ENCODE measurements at places on chromosomes 16 and 17.

DNA sequence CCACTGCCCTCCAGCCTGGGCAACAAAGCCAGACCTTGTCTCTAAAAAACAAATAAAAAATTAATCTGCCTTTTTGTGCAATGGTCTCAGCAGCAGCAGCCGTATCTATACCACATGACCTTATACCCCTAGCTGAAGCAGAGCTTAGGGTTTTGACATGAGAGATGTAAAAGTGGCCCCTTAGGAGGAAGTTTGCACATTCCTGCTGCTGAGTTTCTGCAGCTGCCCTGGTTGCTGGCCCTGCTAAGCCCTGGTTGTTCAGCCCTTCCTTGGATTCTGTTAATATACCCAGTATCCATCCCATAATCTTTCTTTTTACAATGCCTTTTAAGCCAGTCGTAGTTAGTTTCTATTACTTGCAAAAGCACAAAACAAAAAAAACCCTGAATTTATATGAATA, 33.0 kb upstream of the PRKCB start:
- no peak for DNase-seq

DNA sequence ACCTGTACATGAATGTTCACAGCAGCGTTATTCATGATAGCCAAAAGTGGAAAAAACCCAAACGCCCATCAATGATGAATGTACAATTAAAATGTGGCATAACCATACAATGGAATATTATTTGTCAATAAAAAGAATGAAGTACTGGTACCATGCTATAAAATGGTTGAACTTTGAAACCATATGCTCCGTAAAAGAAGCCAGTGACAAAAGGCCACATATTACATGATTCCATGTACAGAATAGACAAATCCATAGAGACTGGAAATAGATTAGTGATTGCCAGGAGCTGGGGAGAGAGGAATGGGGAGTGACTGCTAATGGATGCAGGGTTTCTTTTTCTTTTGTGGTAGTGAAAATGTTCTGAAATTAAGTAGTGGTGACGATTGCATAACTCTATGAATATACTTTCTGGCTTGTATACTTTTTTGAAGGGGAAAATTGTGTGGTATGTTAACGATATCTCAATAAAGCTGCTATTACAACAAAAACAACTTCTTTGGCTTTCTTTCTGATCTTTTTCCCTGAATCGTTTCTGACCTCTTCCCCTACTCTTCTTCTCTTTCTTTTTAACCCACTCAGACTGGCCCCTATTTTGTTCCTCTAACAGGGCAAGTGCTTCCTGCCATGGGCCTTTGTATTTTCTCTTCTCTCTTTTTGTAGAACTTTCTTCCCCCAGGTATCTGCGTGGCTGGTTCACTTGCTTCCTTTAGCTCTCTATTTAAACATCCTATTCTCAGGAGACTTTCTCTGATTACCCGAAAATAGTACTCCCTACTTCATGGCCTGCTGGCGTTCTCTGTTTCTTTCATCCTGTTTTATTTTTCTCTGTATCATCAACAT, 67.9 kb downstream of the FTO start:
- DNase-seq = no peak

- DNase-seq = no peak
These were observed 265.2 kb downstream of the CBLN1 start for GRCh38 chr16:49016461-49016860.

GRCh38 chr17:60301649-60302048, 90.3 kb downstream of the USP32 start:
- DNase-seq = no peak

DNA sequence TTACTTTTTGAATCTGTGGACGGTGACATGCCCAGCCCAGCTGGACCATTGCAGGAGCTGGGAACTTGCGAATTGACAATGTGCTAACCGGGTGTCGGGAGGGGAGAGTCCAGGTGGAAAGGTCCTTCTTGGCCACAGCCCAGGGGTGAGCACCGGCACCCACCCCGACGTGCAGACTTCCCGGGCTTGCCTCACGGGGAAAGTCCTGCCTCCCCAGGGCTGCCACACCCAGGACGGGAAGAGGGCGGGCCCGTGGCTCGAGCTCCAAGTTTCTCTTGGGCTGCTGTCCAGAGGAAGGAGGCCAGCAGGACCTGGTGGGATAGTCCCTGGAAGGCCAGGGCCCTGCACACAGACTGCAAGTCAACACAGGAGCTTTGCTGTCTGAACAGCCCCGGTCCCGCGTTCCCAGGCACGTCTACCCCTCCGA, 17.7 kb downstream of the CARD14 start:
- DNase-seq = no peak

DNA sequence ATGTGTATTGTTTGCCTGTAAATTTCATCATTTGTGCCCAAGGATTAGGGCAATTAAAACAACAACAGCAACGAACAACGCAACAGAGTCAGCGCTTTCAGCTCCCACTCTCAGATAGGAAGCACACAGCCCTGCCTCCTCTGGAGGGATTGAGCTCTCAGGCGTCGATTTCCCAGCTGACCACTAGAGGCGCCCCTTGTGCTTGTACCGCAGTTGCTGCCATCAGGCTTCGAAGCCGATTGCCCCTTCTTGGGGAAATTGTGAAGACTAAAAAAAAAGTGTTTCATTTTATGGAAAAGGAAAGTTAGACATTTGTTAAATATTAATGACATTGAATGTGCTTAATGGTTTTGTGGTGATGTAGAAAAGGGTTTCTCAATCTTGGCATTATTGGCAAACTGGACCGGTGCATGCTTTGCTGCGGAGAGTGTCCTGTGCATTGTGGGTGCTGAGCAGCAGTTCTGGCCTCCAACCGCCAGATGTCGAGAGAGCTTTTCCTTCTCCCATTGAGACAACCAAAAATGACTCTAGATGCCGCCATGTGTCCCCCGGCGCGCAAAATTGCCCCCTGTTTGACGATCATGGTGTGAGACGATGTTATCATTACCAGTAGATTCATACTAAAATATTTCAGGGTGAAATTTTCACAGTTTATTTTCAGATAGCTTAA, 650.4 kb upstream of the RBFOX1 start:
- DNase-seq = peak; percentile 9

- no peak for DNase-seq
These were observed 6.3 kb upstream of the GGA2 start for GRCh38 chr16:23516366-23517137.

- DNase-seq = no peak
These were observed 155.8 kb upstream of the SDK2 start for GRCh38 chr17:73799781-73800627.

DNA sequence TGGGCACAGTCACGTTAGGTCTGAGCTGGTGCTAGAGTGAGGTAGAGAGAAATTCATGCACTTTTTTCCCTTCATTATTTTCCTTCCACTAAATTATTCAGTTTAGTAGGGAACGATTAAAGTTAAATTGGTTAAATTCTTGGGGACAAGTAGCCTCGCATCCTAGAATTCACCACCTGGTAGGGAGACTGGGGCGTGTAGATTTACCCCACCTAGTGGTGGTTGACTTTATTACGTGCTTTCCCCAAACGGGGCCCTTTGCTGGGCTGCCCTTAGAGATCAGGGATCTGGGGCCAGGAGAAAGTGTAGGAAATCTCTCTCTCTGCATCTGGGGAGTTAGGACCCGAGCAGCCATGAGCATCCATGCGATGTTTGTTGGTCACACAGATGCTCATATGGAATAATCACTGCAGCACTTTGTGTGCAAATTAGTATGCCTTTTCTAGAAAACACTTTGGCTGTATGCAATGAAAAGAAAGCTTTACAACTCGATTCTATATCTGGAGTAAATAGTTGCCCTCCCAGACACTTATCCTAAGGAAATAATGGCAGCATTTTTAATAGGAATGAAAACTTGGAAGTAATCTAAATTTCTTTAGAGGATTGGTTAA, 107.0 kb downstream of the PLCG2 start:
- DNase-seq = no peak

DNA sequence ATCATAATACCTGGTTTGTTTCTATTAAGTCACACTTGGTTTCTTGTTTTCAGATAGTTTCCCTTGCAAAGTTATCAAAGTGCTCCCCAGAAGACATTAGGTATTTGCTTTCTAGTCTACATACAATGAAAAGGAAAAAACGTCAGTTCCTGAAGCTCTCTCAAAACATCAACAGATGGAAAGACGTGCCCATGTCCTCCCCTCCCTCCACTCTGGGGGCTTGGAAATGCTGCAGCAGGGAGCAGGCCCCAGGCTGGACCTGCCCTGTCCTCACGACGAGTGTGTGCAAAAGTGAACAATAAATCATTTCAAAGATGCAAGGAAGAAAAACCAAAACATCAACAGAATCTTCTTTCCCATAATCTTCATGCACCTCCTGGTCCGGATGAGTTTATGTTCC, 118.5 kb downstream of the USP22 start:
- no peak for DNase-seq

DNA sequence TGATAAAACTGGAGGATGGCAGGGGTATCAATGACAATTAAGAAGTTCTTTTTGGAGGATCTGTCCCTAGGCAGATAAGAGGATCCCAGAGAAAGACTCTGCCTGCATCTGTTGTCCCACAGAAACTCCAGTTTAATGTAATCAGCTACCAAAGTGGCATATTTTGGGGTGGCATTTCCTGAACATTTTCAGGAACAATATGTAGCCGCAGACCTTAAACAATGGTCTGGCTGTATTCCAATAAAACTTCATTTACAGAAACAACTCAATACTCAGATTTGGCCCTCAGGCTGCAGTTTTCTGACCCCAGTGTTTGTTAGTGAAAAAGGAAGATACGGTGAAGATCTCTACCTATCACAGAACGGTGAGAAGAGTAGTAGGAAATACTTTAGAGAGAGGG, 46.1 kb downstream of the KCNJ16 start:
- DNase-seq = no peak

GRCh38 chr17:48051706-48052486, 3.7 kb downstream of the NFE2L1 start:
- no peak for DNase-seq

DNA sequence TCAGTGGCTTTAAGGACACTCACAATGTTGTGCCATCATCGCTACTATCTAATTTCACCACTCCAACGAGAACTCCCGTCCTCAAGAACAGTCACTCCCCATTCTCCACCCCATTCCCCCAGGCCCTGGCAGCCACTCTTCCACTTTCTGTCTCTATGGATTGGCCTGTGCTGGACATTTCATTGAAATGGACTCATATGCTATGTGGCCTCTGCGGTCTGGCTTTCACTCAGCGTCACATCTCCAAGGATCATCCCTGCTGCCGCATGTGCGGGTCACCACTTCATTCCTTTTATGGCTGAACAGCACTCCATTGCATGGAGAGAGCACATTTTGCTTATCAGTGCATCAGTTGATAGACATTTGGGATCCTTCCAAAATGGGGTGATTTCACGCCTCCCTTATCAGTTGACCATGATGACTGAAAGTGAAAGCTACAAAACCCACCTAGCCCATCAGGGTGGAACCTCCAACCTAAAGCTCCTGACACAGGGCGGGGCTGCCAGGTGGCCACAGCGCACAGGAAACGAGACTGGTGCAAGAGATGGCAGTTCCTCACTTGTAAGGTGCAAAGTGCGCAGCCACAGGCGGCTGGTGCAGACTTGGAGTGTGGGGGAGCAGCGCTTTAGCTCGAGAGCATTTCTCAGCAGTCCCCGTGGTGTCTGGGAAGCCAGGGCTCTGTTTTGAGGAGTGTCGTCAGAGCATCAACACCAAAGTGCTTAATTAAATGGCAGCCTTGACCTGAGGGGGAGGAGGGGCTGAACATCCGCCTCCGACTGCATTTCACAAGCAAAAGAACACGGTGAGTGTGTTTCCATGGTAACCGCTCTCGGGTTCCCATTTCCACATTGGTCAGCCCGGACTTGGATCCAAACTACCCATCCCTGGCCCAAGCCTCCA, 23.8 kb downstream of the COTL1 start:
- no peak for DNase-seq

DNA sequence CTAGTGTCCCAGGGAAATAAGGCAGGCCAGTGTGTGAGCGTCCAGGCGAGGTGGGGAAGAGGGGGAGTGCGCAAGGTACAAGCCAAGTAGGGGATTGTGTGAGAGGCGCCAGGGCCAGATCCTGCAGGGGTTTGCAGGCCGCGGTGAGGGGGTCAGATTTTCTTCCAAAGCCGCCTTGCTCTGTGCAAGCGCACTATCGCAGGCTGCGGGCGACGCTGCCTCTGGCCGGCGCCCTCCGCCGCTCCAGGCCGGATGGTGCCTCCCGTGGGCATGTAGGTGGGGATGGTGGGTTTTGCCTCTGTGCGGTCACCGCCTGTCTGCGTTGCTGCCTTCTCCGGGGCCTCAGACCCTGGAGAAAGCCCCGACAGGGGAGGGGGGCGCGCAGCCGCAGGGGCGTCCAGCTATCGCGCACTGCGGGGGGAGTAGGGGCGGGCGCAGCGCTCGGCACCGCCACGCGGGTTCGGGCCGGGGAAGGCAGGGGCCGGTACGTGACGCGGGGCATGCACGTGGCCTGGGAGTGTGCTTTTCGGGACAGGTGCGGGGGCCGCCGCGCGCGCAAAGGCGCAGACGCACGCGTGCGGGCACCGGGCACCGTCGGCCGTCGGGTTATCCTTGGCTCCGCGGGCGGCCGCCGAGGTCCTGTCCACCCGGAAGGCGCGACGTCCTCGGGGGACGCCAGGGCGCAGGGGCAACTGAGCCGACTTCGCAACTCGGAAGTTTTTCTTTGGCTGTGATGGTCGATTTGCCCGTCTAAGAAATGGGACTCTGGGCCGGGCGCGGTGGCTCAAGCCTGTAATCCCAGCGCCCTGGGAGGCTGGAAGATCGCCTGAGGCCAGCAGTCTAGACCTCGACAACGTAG, 1.1 kb upstream of the HAPSTR1 start:
- DNase-seq = no peak

DNA sequence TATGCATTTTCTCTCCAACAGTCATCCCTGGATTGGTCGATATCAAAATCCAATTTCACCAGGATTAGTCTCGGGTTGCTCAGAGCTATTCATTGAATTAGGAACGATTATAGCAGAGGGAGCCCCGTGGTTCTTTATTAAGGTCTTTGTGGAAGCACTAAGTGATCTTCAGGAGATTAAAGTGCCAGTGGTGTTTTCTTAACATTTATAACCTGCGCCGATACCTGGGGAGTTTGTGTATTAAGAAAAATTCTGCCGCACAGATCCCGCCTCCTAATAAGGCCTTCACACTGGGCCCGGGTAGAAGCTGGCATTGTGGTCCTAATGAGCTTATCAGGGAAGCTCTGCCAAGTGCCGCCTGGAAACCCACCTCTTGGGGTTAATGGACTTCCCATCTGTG, 238.7 kb downstream of the RBFOX1 start:
- no peak for DNase-seq

GRCh38 chr17:7262192-7262934, at the start of gene CLDN7:
Gene CLDN7, minus strand, starts transcription at chr17:7262478. Its CDS starts 435 bp downstream, at chr17:7262043.
- DNase-seq = no peak

DNA sequence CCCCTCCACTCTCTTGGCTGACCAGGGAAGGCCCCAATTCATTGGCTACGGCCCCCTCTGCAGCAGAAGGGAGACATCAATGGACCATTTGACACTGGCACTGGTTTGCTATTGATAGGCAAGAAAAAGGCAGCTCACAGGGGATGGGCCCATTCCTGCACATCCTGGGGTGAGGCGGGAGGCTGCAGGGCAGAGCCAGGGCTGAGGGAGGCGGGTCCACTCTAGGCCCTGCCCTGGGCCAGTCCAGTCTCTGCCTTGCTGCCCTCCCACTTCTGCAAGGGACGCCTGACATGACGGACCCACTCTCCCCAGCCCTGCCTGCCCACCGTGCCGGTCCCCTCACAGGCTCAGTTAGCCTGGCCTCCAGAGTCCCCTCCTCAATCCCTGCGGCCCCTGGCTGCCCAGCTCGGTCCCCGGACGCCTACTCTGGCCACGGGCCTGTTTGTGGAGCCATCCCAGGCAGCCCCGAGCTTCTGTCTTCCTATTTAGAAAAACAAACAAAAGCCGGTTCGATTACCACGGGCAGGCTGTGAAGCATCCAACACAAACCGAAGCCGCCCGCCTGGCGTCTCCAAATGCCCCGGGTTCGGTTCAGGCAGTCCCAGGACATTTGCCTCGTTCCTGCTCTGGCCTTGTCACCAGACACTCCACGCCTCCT, 160.7 kb downstream of the IRX5 start:
- DNase-seq = no peak

Data from stimulated activated CD4-positive, alpha-beta T cell treated with anti-CD3 and anti-CD28 coated beads, Interleukin-12 subunit alpha, Interleukin-12 subunit beta, amount 100 ng/mL, for 24 hours (primary cell).